ENCODE measurements at places on chromosomes 2 and 18.

DNA sequence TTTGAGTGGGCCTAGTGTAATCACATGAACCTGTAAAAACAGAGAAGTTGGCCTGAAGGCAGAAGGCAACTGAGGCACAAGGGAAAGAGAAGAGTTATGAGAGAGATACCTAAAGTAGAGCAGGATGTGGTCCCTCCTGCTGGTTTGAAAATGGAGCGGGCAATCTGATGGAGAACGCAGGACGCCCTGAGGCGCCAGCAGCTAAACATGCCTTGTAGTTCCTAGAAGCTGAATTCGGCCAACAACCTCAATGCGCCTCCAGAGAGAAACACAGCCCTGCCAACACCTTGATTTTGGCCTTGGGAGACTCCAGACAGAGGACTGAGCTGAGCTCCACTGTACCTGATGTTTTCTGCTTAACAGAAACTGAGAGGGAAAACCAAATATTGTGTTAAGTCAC is 469.9 kb downstream of the SOCS6 start:
- no peak for DNase-seq

DNA sequence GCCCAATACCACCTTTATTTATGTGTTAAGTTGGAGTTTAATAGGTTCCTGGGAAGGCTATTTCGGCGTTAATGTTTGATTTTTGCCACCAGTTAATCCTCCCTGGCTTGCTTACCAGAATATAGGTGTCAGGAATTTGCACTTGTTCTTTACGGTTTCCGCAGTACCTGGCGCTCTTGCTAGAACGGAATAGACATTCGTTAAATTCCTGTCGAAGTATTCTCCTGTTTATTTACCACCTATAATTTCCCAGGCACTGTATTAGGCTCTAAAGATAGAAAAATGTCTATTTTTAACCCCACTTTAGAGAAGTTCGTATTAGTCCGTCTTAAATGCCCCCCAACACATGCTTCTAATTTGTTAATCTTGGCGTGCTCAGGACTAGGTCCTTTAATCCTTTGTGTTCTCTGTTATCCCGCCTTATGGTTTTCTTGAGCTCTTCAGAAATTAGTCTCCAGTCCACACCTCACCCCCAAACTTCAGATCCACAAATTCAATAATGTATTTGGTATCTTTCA is 575 bp downstream of the CCDC150 start:
- no peak for DNase-seq

- no peak for DNase-seq
Observed at GRCh38 chr2:144412709-144413108, 107.2 kb downstream of the ZEB2 start.

DNA sequence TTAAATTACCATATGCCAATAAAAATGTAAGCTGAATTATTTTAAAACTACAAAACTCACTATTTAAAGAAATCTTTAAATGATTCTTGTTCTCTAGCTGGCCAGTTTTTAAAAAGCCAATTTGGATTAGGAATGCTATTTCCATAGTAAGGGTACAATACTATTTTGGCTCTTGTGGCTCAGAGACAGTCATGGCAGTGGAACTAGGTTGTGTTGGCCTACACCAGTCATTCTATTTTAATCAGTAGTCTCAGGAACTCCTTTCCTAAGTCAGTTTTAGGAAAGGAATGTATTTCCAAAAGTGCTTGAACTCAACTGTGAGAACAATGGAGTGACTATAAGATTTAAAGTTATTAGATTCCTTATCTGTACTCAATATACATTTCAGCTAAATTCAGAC is 5.9 kb downstream of the BOLL start:
- DNase-seq: no peak

DNA sequence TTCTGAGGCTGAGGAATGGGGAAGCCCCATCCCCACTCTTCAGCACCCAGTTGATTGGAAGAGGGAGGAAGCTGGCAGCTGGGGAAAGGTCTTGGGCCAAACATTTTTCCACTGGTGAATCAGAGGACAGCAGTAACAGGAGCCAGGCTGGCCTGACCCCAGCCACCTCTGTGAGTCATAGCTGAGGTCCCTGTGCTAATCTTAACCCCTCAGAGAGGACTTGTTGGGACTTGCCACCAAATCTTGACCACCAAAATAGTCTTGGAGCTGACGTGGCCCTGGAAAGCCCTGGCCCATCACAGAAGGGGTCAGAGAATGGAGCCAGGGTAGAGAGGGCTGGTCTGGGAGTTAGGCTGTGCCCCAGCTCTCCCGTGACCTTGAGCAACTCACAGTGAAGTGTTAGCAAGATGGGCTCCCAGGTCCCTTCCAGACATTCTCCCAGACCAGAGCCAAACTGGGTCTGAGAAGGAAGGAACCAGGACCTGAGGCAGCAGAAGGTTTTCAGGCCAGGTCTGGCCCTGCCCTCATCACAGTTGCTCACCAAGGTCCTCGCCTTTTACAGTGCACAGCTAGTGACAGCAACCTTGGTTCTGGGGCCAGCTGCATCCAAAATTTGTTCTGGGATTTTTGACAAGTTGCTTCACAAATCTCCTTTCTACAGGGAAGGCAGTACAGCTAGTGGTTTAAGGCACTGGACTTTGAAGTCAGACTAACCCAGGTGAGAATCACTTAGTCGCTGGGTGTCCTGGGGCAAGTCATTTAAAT is 266.6 kb downstream of the CYP26B1 start:
- DNase-seq: no peak

All from stomach (tissue), 19 donors.